ENCODE measurements at places on chromosomes 16 and 17.
A peak's percentile ranks its signal among the peaks of the same experiment; 100 is the strongest.

GRCh38 chr17:9705745-9706144 is 60.4 kb downstream of the USP43 start:
- no peak for DNase-seq

GRCh38 chr17:38619451-38619795 is 13.7 kb upstream of the SRCIN1 start:
- no peak for DNase-seq

- no peak for DNase-seq
Observed at GRCh38 chr16:30157214-30157613, 26.2 kb upstream of the CORO1A start.

DNA sequence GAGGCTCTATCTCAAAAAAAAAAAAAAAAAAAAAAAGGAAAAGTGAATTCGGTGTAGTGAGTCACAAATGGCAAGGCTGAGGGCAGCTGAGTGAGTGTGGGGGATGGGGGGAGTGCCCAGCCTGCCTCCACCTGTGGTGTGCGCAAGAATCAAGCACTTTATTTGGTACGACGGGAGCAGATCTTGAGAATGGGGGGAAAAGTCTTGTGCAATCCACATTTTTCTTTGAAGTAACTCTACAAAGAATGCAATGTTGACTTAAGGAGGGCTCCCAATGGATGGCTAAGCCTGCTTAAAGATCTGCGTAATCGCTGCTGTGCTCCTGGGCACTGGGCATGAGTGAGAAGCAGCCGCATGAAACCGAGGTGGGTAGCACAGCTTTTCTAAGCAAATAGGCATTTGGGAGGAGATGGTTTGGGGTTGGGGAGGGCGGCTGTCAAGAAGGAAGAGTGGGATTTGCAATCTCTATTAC is 28.2 kb downstream of the ATP2C2 start:
- DNase-seq, result no peak

GRCh38 chr16:68037841-68038597 is 14.9 kb downstream of the DUS2 start:
- DNase-seq, result no peak

GRCh38 chr17:57943645-57944044 is 11.6 kb downstream of the CUEDC1 start:
- no peak for DNase-seq

- no peak for DNase-seq
Observed at GRCh38 chr17:82179412-82179811, 33.2 kb downstream of the CCDC57 start.

- DNase-seq, result no peak
Observed at GRCh38 chr16:77113835-77114234, 77.2 kb upstream of the MON1B start.

DNA sequence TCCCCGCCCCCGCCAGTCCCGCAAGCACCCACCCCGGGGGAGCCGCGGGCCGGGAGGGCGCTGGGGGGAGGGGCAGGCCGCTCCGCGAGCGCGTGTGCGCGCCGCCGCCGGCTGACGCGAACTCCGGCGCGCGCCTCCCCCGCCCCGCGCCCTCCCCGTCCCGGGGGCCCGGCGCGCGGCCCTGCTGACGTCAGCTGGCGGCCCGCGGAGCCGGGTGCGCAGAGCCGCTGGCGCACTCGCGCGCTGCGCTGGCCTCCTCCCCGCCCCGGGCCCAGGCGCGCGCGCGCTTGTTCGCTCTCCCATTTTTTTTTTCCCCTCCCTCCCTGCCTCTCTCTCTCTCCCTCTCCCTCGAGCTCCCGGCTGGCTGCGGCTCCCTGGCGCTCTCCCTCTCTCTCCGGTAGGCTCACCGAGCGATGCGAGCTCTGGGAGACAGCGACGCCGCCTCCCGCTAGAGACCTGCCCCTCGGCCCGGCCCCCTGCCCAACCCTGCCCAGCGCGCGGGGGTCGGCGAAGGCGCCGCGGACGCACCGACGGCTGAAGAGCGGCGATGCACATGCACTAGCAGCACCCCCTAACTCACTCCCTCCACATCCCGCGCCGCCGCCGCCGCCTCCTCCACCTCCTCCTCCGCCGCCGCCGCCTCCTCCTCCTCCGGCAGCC is at the start of gene GNAO1:
Gene GNAO1, plus strand, starts transcription at position 334 of the 660 bp plus-strand sequence. CDS start 747 bp downstream, outside the sequence.
- DNase-seq, result peak; percentile 55

DNA sequence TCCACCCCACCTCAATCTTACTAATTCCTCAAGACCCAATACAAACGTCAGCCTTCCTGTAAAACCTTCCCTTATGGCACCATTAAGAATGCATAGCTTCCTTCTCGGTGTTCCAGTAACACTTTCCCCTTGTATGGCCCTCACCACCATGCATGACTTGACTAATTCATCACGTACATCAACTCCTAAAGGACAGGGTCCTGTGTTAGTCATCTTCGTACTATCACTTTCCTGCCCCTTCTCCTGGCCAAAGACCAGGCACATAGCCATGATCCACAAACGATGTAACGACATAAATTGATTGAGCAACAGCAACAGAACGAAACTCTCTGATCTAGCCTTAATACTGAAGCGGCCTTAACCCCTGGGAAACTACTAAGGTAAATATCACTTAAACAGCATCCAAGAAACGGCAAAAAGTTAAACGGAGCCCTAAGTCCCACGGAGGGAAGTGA is 612 bp downstream of the PSMD12 start:
- DNase-seq, result peak; percentile 40

- DNase-seq, result no peak
Observed at GRCh38 chr17:34474706-34475105, 104.7 kb upstream of the TMEM132E start.

GRCh38 chr16:65763640-65764305 is 602.7 kb upstream of the CDH5 start:
- DNase-seq, result no peak

DNA sequence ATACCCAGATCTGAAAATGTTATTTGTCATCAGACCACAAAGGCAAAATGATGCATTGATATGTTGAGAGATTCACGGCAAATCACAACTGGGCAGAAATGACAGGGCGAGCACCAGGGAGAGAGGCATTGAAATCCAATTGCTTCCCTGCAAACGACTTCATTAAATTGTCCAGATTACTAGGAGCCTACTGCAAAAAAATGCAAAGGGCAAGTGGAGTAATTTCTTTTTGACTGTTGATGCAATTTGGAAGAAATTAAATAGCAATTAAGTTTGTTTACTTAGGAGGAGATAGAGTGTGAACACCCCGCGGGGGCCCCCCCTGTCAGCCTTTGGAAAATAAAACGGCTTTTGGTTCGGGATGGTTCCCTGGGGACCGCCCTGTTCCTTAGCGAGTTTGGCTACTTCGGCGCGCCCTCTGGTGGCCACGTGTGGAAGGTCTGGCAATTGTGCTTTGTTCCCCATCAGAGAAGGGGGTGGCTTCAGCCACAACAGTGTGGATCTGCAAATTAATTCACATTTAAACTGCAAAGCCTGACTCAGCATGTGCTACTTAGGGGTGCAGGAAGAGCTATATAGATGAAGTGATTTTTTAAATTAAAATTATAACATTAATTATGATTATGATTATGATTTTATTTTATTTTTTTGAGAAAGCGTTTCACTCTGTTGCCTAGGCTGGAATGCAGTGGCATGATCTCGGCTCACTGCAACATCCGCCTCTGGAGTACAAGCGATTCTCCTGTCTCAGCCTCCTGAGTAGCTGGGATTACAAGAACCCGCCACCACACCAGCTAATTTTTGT is 14.5 kb upstream of the TMC7 start:
- DNase-seq, result peak; percentile 77

DNA sequence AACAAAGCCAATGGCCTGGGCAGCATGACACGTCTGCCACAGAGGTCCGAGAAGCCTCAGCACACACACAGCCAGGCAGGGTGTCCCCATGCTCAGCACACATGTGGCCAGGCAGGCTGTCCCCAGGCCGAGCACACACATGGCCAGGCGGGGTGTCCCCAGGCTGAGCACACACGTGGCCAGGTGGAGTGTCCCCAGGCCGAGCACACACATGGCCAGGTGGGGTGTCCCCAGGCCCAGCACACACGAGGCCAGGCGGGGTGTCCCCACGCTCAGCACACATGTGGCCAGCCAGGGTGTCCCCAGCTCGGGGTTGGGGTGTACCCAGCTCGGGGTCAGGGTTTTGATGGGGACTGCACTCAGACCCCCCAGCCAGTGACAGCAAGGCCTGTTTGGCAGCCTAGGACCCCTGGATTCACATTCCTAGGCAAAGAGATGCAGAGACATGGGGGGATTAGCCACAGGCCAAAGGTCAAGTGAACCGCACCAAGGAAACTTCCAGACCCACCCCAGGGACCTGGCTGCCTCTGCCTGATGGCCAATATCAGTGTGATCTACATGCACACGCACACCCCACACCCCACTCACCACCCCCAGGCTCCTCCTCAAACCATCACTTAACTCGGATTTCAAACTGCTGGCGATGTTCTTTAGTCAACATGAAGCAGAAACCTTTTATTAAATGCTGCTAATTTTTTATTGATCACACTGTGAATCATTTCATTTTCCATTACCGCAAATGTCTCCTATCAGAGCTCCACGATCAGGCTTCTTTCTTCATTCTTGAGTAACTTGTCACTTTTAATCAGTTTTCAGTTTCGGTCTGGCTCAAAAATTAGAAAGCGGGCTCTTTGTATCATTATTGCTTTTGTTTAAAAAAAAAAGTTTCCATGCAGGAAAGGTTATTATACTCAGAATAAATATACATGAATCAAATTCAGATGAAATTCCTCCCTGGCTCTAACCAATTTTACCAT is 111.4 kb downstream of the ZNF423 start:
- DNase-seq, result no peak

DNA sequence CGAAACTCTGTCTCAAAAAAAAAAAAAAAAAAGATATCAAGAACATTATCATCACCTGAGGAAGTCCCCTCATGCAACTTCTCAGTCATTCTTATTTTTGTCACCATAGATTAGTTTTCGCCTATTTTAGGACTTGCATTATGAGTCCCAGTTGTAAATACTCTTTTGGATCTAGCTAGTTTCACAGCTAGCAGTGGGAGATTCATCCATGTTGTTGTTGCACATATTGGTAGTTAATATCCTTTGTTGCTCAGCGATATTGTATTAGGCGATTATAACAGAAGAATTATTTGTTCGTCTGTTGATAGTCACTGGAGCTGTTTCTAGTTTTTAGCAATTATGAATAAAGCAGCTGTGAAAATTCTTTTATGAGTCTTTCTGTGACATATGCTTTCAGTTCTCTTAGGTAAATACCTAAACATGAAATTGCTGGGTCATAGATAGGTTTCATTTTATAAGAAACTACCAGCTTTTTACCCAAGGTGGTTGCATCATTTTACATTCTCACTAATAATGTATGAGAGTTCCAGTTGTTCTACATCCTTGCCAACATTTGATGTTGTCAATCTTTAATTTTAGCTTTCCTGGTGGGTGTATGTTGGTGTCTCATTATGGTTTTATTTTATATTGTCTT is 40.7 kb upstream of the MAP3K14 start:
- no peak for DNase-seq

GRCh38 chr16:87317750-87318644 is 805 bp upstream of the C16orf95 start:
- DNase-seq, result no peak

- DNase-seq, result no peak
Observed at GRCh38 chr17:1300371-1300905, 21.0 kb downstream of the TRARG1 start.

GRCh38 chr16:20844054-20844453 is 37.7 kb downstream of the REXO5 start:
- DNase-seq, result no peak

DNA sequence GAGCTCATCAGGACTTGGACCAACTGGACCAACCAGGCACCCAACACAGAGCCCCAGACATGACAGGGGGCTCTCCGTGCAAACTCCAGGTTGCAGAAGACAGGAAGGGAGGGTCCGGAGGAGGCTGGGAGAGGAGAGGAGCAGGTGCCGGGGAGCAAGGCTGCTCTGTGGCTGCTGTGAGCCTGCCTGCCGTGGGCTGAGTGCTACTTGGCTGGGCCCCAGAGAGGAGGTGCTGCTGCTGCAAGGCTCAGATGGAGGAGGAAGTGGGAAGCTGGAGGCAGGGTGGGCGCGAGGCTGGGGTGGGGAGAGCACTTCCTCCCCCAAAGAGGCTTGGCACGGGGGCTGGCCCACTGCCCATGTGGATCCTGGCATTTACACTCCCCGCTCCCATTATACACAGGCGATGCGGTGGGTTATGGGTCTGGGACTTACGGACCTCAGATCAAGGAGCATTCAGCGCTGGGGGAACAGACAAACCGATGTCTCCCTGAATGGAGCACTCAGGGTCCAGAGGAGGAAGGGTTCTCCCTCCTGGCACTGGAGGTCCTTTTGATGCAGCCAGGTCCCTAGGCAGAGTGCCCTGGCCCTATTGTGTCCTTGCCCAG is 15.9 kb downstream of the EPOP start:
- no peak for DNase-seq

DNA sequence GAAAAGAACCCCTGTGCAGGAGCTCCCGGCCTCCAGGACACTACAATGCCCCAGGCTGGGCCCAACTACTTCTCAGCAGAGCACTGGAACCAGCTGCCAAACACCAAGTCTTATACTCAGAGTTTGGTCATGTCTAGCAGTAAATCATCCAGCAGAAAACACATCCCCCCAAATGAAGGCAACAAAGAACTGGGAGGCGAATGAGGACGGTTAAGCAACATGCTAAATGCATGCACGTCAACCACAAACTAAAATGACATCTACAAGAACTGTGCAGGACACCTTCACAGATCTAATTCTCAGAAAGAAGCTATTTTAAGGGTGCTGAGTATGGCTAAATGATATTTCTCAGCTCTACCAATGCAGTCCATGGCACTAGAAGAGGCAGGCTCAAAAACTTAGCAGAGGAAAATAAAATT is 7.6 kb upstream of the IRX5 start:
- no peak for DNase-seq

GRCh38 chr17:3972281-3972731 is 8.1 kb upstream of the ATP2A3 start:
- no peak for DNase-seq

- no peak for DNase-seq
Observed at GRCh38 chr16:24988129-24988518, 27.0 kb downstream of the ARHGAP17 start.

GRCh38 chr16:14539156-14539555 is 90.9 kb downstream of the PARN start:
- DNase-seq, result no peak

GRCh38 chr16:86994651-86995171 is 322.5 kb downstream of the C16orf95 start:
- DNase-seq, result no peak

DNA sequence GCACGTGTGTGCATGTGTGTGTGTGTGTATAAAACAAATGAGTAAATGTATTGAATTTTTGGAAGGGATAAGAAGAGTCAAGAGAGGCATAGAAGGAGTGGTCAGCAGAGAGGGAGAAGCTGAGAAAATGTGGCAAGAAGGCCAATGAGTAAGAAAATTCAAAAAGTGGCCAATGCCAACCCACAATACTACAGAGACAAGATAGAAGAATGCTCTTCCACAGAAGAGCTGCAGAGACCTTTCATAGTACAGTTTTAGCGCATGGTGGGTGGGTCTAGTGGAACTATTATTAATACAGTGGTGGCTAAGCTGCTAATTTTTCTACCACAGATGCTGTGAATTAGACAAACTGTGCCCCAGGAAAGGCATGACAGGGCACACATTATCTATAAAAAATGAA is 233.5 kb downstream of the NTN1 start:
- DNase-seq, result no peak

Data from CD4-positive, alpha-beta T cell treated with Interleukin-4 for 4 hours (primary cell).